CD4-positive, alpha-beta memory T cell (primary cell): ENCODE measurements at places on chromosomes 3 and 15.

GRCh38 chr3:109806929-109807328, 469.6 kb upstream of the DPPA4 start:
- no peaks in the 10 kb centered on the region for H3K36me3 ChIP-seq
- peak overlapping the region; percentile 40 for H3K27ac ChIP-seq
- peaks cover 49% of the 10 kb centered on the region for H3K4me1 ChIP-seq
- DNase-seq, result peak; percentile 83
- no peaks in the 10 kb centered on the region for H3K27me3 ChIP-seq
- H3K4me3 ChIP-seq, result no peak overlapping the region

DNA sequence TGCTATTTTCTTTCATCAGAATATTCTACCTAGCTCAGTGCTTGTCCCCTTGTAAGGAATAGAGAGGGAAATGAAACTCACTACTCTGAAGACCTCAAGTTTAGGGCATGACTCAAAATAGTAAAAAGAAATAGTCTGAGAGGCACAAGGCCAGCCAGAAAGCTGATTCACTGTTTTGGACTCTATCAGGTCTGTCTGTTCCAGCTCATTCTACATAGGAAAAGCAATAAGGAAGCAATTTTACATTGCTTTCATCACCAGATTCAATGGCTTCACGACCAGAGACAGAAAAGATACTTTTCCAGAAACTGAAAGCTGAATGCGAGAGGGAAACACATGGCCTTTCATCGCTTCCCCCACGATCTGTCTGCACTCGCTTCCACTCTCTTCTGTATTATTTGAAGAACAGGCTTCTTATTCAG, 276.0 kb downstream of the GBE1 start:
- H3K27me3 ChIP-seq, result no peaks in the 10 kb centered on the region
- no peak overlapping the region for H3K27ac ChIP-seq
- DNase-seq, result no peak
- H3K36me3 ChIP-seq, result no peaks in the 10 kb centered on the region
- no peak overlapping the region for H3K4me3 ChIP-seq

DNA sequence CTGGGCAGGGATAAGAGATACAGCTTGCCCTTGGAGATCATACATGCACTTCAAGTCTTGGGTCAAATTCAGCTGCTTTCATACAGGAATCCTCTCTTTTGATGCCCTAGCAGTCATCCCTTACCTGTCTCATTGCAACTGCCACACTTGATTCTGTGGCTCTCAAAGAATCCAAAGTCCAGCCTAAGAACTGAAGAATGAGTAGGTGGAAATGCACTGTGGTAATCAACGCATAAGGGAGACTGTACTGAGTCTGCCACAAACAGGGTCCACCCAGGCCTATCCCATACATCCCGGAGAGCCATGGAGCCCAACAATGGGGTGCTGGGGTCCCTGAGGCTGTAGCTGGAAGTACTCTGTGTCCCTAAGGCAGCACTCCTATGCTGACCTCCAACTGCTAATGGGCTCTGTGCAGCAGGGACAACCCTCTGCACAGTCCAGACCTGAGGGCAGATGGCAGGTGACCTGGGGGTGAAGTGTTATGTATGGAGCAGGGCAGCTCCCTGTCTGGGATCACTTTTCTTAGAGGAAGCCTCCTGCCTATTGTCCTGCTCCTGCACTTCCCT, 1.7 kb upstream of the VPS18 start:
- DNase-seq, result no peak
- no peak overlapping the region for H3K4me3 ChIP-seq
- no peaks in the 10 kb centered on the region for H3K36me3 ChIP-seq
- no peaks in the 10 kb centered on the region for H3K27me3 ChIP-seq
- H3K27ac ChIP-seq, result no peak overlapping the region

DNA sequence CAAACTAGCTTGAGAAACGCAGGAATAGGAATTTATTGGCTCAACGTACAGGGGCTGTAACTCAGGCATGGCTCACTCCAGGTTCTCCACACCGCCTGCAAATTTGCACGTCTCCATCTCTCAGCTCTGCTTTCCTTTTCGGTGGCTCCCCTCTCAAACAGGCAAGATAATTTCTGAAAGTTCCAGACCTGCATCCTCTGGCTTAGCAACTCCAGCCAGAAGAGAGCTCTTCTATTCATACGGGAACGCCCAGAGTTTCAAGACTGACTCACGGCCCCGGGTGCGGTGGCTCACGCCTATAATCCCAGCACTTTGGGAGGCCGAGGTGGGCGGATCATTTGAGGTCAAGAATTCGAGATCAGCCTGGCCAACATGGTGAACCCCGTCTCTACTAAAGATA, 139.7 kb upstream of the BNIP2 start:
- H3K27me3 ChIP-seq, result no peaks in the 10 kb centered on the region
- no peaks in the 10 kb centered on the region for H3K4me1 ChIP-seq
- DNase-seq, result no peak
- no peaks in the 10 kb centered on the region for H3K36me3 ChIP-seq
